Breast epithelium (tissue), 4 donors: ENCODE measurements at places on chromosomes 7 and 10.

GRCh38 chr7:16095171-16095950, 326.0 kb downstream of the CRPPA start:
- no peak for DNase-seq
- no peaks in the 10 kb centered on the region for H3K4me1 ChIP-seq
- no peak overlapping the region for H3K4me3 ChIP-seq
- no peak overlapping the region for H3K27ac ChIP-seq
- H3K36me3 ChIP-seq = no peaks in the 10 kb centered on the region

DNA sequence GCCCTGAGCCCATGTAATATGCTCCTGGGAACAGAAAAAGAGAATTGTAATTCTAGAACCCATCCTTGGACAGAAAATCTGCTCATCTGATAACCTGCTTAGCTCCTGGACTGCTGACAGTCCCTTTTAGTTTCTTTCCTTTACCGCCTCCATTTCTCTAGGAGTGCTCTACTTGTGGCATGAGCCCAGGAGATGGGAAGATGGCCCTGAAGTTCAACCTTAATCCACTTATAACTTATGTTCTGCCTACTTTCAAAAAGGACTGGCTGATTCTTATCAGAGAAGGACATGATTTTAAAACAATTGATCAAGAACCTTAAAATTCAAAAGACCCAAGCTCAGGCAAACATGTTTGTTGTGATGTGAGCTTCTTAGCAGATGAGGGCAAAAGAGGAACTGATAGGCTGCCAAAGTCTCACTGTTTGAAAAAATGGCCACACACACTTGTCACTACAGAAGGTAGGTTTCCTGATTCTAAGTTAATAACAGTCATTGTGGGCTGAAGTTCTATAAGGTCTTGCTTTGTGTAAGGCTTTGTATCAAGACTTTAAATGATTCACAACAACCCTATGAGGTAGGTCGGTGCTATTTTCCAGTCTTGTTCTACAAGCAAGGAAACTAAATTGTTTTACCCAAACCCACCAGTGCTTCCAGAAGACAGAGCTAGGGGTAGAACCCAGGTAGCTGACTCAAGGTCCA, 94.3 kb upstream of the AFAP1L2 start:
- no peaks in the 10 kb centered on the region for H3K4me1 ChIP-seq
- H3K27me3 ChIP-seq = no peaks in the 10 kb centered on the region
- no peak for DNase-seq
- H3K36me3 ChIP-seq = no peaks in the 10 kb centered on the region

- no peaks in the 10 kb centered on the region for H3K4me1 ChIP-seq
- H3K27me3 ChIP-seq = no peaks in the 10 kb centered on the region
- no peak overlapping the region for H3K27ac ChIP-seq
- no peak for DNase-seq
Measured at GRCh38 chr10:75508239-75508813, 76.9 kb downstream of the LRMDA start.

DNA sequence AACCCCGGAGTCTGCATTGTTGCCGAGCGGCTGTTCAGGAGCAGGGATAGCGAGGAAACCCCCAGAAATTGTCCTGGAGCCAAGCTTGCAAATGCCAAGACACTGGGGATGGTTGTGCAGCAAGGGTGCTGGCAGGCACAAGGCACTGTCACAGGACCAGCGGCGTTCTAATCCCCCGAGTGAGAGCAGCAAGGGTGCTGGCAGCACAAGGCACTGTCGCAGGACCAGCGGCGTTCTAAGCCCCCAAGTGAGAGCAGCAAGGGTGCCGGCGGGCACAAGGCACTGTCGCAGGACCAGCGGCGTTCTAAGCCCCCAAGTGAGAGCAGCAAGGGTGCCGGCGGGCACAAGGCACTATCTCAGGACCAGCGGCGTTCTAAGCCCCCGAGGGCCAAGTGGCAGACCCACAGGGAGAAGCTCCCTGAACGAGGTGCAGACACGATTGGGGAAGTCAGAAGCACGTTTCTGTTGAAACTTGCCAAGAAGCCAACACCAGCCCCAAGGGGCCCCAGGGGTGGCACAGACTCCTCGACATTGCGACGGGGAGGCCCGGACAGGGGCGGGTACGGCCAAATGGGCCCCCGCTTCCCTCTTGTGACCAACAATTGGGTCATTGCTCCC, 40.4 kb upstream of the INPP5A start:
- H3K27ac ChIP-seq = no peak overlapping the region
- no peaks in the 10 kb centered on the region for H3K4me1 ChIP-seq
- no peak overlapping the region for H3K4me3 ChIP-seq
- no peak for DNase-seq

DNA sequence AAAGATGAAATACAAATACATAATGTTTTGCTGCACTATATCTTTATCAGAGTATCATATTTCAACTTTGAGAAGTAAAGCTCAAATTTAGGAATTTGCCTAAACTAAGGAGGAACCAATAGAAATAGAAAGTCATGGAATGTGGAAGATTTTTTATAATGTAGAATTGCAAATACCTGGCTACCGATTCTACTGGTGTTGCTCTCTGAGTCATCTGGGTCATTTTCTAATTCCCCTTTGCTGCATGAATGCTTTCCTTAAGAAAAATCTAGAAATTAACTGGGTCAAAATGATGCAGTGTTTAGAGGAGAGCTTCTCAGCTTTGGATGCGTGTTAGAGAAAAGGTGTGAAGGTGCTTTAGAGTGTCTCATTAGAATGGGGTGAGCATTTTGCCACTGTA, 568.9 kb upstream of the ANKRD30A start:
- no peaks in the 10 kb centered on the region for H3K27me3 ChIP-seq
- H3K27ac ChIP-seq = no peak overlapping the region
- no peaks in the 10 kb centered on the region for H3K36me3 ChIP-seq
- H3K4me3 ChIP-seq = no peak overlapping the region

GRCh38 chr10:82572744-82573143, 697.8 kb downstream of the NRG3 start:
- no peak overlapping the region for H3K27ac ChIP-seq
- DNase-seq = no peak
- no peak overlapping the region for H3K4me3 ChIP-seq
- no peaks in the 10 kb centered on the region for H3K27me3 ChIP-seq

GRCh38 chr10:113041324-113041723, 91.3 kb downstream of the TCF7L2 start:
- no peak overlapping the region for H3K4me3 ChIP-seq
- peak overlapping the region; percentile 45 for H3K27ac ChIP-seq
- no peaks in the 10 kb centered on the region for H3K27me3 ChIP-seq
- no peak for DNase-seq
- H3K4me1 ChIP-seq = no peaks in the 10 kb centered on the region

DNA sequence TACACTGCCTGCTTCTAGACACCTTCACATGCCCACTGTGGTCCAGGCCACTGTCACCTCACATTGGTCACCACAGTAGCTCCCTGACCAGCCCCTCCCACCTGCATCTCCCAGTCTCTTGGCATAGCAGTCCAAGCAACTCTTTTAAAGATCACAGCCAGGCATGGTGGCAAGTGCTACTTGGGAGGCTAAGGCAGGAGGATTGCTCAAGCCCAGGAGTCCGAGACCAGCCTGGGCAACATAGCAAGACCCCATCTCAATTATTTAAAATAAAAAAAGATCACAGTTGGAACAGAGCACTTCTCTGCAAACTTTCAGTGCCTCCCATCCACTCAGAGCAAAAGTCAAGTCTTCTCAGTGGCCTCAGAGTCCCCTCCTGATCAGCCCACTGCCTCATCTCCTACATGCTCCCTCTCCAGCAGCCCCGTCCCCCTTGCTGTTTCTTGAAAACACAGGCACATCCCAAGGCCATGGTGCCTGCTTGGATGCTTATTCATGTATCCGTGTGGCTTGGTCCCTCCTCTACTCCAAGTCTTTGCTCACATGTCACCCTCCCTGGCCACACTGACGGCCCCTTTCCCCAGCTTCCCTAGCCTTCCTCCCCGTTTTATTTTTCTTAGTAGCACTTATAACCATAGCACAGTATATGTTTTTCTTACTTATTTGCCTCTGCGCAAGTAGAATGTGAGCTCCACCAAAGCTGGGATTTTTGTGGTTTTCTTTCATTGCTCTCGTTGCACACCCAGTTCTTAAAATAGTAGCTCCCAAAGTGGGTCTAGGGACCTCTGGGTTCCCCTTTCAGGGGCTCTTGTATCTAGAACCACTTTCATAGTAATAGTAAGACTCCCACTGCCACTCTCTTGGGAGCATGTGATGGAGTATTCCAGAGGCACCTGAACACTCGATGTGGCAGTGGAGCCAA, 19.5 kb downstream of the TSPAN15 start:
- no peak overlapping the region for H3K27ac ChIP-seq
- no peaks in the 10 kb centered on the region for H3K27me3 ChIP-seq
- no peak for DNase-seq
- H3K4me3 ChIP-seq = no peak overlapping the region

- H3K36me3 ChIP-seq = no peaks in the 10 kb centered on the region
- H3K27ac ChIP-seq = no peak overlapping the region
- no peaks in the 10 kb centered on the region for H3K27me3 ChIP-seq
- DNase-seq = no peak
- H3K4me3 ChIP-seq = no peak overlapping the region
- H3K4me1 ChIP-seq = no peaks in the 10 kb centered on the region
Measured at GRCh38 chr7:133207687-133208086, 45.2 kb upstream of the EXOC4 start.
